ENCODE measurements at places on chromosomes 11 and 22.

GRCh38 chr11:125451400-125452124 lies 44.5 kb downstream of the FEZ1 start:
- DNase-seq: peak; percentile 22

DNA sequence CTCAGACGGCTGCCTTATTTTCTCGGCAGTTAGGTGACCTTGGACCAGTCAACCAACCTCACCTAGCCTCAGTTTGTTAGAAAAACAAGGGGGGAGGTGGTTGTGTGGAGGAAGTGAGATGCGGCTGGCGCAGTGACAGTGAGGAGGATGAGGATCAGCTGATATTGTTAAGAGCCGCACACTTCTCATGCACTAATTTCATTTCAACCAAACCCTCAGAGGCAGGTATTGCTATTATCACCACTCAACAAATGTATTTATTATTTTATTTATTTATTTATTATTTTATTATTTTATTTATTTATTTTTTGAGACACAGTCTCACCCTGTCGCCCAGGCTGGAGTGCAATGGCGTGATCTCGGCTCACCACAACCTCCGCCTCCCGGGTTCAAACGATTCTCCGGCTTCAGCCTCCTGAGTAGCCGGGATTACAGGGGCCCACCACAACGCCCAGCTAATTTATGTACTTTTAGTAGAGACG lies 2.1 kb downstream of the LGALS1 start:
- DNase-seq: no peak

- no peak for DNase-seq
These were observed 1.4 kb upstream of the SYVN1 start for GRCh38 chr11:65135633-65136145.

DNA sequence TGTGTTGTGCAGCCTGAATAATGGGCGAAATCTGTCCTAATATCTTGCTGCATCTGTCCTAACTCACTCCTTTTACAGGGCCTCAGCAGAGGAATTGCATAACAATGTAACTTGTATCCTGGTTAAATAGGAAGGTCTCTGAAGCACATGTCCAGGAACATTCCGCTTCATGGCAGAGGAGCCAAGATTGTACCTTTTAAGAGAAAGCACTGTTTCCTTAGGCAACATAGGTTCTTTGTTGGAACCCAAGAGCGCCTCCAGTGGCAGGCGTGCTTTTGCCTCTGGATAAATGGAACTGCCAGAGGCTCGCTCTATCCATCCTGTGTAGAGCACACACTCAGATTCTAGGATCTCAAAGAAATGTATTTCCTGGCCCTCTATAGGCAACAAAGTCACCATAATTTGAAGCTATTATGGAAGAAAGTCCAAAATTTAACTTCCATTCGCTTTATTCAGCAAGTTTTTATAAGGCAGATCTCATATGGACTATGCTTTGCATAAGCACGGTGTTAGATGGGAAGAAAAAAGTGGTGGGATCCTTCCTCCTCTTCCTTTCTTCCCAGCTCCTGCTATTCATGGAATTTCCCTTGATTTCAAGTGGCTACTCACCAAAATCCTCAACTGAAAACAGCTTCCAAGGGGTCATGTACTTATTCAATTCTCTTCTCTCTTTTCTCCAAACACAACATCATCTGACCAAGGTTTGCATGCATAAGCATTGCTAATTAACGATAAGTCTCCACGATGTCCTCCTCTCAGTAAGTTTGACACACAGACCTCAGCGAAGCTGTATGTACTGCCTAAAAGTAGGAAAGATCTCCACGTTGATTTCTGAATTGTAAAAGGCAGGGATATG lies at the start of gene BLID:
BLID (minus strand) TSS at position 692 of the 856 bp plus-strand sequence; CDS start at position 399, 293 bp downstream.
- peak; percentile 49 for DNase-seq

DNA sequence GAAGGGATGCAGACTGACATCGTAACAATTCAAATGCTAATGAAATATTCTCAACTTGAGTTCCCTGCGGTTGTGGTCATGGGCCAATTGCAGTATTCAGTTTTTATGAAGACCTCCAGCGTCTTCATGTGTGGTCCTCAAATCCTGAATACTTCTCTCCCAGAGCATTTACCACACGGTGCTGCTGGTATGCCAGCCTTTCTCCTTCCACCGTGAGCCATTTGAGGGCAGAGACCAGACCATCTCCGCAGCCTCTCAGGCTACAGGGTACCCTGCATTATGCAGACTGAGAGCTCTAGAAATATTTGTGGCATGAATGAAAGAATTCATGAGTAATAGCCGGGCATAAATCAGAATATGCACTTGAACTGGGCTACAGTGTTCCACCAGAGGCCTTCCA lies 289.7 kb downstream of the ST3GAL4 start:
- peak; percentile 97 for DNase-seq

- peak; percentile 42 for DNase-seq
These were observed 2.9 kb upstream of the OR52J3 start for GRCh38 chr11:5043380-5043779.

- DNase-seq: no peak
These were observed 10.5 kb downstream of the PICALM start for GRCh38 chr11:86058360-86058759.

DNA sequence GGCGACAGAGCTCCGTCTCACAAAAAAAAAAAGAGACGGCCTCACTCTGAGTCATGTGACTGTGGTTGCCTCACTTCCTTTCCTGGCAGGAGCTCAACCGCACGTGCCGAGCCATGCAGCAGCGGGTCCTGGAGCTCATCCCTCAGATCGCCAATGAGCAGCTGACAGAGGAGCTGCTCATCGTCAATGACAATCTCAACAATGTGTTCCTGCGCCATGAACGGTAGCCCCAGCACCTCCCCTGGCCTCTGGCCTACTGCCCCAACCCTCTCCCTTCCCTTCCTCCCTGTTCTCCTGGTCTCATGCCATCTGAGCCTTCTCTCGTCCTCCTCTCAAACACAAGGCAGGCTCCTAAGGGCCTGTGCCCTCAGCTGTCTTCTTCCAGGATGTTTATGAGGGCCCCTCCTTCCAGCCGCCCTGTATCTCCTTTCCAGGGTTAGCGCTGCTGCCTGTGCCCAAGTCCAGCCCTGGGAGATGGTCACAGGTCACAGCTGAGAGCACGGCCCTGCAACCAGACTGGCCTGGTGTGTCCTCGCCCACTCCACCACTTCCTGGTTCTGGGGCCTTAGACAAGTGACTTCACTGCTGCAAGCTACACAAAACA lies 30.7 kb downstream of the TOM1 start:
- DNase-seq: peak; percentile 75

DNA sequence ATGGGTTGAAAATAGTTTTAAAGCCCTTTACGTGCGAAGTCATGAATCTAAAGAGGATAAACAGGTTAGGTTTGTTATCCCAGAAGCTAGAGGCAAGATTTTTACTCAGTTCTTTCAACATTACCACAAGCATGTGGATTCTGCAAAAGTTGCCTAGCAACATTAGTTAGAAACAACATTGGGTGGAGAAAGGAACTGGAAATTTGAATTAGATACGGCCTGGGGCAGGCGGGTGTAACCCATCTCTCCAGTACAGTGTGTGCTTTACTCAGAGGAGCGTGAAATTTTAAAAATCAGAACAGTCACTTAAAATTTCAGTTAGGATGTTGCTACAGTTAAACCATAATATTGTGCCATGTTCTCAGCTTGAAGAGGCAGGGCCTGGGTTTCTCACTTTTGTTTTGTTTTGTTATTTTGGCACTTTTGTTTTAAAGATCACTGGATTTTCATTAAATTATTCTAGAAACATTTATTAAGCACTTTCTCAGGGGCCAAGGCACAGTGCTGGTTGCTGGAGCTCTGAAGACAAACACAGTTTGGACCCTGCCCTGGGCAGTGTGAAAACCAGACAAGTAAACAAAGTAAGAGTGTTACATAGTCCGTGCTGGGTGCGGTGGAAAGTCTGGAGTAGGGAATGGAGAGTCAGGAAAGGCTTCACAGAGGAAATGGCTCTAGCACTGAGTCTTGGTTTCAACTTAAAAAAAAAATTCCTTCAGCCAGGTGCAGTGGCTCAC lies 4.4 kb upstream of the WEE1 start:
- peak; percentile 90 for DNase-seq

- DNase-seq: no peak
These were observed 93.1 kb downstream of the CWC15 start for GRCh38 chr11:94880216-94880615.

DNA sequence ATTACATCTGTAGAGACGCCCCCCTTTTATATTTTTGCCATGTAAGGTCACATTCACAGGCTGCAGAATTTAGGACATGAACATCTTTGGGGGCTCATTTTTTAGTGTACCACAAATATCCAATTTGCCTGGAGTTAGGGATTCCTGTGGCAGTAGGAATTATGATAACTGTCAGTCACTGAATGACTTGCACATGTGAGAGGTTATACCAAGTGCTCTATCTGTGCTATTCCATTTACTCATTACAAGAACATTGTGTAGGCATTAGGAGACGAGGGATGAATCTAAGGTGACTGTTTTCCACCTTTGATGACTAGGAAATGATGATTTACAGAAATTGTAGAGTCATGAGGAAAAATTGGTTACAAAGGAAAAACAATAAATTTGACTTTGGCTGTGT lies 79.3 kb downstream of the LIF start:
- DNase-seq: peak; percentile 64

- no peak for DNase-seq
These were observed 127.2 kb upstream of the ALX4 start for GRCh38 chr11:44437122-44437521.

GRCh38 chr22:37472418-37473006 lies 13.7 kb downstream of the MFNG start:
- no peak for DNase-seq

GRCh38 chr11:72781313-72782080 lies 12.3 kb downstream of the STARD10 start:
- DNase-seq: peak; percentile 29

GRCh38 chr11:27718346-27718862 lies 18.1 kb upstream of the BDNF start:
- peak; percentile 96 for DNase-seq

GRCh38 chr22:44196731-44197131 lies 16.0 kb downstream of the PARVG start:
- DNase-seq: no peak

DNA sequence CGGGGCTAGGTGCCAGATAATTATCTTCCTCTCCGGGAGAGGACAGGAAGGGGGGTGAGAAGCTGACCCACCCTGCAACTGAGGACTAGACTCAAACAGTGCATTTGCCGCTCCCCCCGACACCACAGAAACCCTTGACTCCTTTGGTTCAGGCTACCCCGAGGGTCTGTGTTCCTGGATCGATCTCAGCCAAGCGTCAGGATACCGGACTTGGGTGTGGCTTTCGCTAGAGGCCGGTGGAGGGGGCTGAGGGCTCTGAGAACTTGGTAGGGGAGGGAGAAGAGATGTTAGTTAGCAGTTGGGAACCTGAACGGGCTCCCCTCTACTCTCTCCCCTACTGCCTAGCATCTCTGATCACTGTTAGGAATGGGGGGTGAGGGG lies 840 bp downstream of the SEZ6L start:
- DNase-seq: no peak
